T-helper 17 cell (primary cell): ENCODE measurements at places on chromosomes 1 and 21.

- no peak for DNase-seq
Measured at GRCh38 chr21:36184545-36184944, 27.9 kb downstream of the DOP1B start.

- no peak for DNase-seq
Measured at GRCh38 chr1:165542647-165543046, 1.2 kb upstream of the LRRC52 start.

- no peak for DNase-seq
Measured at GRCh38 chr1:93495911-93496310, 48.0 kb downstream of the FNBP1L start.

- DNase-seq: no peak
Measured at GRCh38 chr1:158989424-158989823, 20.3 kb upstream of the IFI16 start.

DNA sequence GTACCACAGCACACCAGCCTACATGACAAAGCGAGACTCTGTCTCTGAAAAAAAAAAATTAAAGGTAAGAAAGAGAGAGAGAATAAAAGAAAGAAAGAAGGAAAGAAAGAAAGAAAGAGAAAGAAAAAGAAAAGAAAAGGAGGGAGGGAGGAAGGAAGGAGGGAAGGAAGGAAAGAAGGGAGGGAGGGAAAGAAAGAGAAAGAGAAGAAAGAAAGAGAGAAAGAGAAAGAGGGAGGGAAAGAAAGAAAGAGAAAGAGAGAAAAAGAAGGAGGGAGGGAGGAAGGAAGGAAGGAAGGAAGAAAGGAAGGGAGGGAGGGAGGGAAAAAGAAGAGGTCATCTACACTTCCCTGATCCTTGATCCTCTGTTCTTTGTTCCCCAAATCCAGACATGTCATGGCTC, 104.8 kb upstream of the GJB5 start:
- no peak for DNase-seq

DNA sequence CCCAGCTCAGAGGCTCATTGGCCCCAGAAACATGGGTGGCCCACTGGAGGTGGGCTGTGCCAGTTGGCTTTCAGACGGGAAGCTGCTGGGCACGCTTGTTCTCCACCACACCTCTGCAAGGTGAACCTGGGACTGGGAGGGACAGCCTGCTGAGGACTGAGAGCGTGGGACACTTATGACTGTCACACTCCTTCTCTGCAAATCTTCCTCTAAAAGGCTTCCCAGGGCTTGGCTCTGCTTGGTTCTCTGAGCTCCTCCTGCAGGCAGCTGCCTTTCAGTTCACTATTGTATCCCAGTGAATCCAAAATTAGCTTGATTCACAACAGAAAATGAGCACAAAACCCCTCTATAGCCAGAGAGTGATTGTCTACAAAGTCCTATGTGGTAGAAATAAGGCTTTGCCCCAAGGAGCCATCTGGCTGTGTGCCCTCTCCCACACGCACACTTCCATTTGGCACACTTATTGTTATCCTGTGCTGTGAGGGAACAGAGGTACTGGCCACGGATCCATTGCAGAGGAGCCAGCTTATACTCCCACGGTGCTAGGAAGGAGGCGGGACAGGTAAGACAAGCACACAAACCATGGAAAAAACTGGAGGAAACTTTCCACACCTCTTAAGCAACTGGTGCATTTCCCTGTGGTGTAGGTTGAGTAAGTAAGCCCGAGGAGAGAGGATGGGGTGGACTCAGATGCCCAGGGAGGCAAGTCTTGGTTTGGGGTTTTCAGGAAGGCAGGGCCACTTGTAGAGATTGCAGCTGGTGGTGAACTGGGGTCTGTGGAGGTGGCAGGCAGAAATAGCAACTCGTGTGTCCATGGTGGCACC, 18.9 kb upstream of the BTG2 start:
- no peak for DNase-seq

DNA sequence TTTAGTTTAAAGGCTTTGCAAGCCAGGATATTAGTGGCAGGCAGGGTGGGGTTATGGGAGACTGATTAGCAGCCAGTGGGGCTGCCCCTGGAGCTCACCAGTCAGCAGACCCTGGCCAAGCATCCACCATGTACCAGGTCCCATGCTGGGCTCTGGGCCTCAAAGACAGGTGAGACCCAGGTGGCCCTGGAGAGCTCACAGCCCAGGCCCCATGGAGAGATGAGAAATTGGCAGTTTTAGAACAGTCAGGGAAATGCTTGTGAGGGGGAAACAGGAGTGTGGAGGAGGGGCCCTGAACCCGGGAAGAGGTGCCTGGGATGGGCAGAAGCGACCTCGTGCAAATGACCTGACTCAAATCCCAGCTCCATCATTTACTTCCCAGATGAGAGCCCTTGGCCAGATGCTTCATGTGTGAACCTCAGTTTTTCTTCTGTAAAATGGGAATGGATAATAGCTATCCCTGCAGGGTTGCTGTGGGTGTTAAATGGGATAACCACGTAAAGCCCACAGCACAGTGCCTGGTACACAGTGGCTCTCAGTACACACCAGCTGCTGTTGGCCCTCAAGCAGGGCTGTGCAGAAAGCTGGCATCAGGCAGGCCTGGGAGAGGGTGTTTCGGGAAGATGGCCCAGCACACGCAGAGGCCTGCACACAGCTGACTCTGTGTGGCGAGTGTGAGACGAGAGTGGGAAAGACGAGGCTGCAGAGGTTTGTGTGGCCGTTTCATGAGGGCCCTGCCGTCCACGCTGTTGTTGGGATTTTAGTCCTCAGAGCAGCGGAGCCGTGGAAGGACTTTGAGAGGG, 518.5 kb downstream of the PTPRU start:
- DNase-seq: no peak

- no peak for DNase-seq
Measured at GRCh38 chr1:55194851-55195250, 20.3 kb downstream of the USP24 start.

DNA sequence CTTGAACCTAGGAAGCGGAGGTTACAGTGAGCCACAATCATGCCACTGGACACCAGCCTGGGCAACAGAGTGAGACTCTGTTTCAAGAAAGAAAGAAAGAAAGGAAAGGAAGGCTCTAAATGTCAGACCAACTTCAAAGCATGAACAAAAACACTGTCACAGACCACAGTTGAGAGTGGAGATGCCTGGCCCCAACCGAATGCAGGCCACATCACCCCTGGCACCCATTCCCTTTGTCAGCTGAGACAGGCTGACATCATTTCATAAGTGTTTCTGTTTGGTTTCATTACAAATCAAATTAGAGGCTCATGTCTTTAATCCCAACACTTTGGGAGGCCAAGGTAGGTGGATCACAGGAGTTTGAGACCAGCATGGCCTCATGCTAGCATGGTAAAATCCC, 28.6 kb upstream of the NADK start:
- no peak for DNase-seq

DNA sequence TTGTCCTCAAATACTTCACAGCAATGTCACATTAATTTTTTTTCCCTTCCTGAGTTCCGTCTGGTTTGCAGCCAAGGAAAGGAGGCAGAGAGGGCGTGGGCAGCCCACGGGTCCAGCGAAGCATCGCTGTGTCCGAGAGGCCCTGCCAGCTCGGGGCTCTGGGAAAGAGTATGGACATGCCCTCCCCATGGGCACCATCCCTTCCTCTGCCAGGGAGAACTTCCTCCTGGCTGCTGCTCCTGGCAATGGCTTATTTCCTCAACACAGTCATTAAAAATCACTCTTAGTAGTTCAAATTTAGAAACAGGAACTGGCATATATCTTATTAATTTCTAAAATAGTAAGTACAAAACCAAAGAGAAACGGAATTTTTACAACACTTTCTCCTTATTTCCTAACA, 115.4 kb downstream of the RIPK4 start:
- DNase-seq: no peak

DNA sequence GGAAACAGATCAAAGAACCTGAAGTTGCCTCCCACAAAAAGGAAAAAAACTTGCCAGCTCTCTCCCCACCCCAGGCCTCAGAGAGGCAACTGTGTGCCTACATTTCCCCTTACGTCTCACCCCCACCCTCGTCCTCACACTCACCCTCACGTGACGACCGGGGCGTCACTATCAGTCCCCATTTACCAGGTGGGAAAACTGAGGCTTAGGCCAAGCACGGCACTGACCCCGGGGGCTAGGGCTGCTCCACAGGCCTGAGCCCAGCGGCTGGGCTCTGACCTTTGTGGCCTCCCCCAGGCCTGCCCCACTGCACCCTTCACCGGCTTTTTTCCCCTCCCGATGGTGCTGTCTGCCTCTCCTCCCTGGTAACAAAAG, 51.5 kb upstream of the RUNX3 start:
- DNase-seq: no peak

DNA sequence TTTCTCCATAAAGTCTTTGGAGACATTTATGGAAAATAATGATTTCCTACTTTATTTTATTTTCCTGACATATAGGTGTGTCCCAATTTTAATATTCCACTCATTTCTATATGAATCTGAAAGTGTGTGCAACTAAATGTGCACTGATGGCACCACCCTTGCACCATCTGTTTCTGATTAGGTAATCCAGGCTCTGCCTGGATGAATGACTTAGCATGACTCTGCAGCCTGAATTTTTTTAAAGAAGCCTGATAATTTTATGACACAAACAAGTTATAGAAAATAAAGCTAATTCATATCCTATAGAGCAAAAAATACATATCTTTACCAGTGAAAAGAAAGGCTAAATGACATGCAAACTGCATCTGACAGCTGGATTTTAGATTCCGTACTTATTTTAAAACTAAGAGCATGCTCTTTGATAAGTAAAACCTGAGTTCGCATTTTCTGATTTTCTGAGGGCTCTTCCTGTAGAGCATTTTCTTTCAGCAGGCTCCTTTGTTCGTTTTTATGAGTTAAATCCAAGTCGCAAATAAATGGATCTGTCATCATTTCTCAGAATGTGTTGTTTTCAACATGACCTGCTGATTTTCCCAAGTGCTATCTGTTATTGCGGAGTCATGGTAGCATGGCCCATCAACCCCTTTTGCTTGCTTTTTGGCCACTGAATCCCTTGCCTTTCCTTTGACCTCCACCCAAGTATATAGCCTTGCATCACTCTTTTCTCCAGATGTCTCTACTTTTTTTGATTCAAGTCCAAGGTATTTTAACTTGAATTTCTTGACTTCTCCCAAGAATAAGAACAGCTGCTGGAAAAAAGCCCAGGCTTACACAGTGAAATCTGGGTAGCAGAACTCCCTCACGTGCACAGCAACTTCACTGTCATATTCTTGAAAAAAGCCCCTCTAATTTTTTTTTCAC, 52.8 kb upstream of the LYPLAL1 start:
- DNase-seq: no peak

GRCh38 chr1:172266528-172267174, 153.8 kb upstream of the C1orf105 start:
- no peak for DNase-seq

- no peak for DNase-seq
Measured at GRCh38 chr1:42748021-42748420, 8.0 kb upstream of the CLDN19 start.

DNA sequence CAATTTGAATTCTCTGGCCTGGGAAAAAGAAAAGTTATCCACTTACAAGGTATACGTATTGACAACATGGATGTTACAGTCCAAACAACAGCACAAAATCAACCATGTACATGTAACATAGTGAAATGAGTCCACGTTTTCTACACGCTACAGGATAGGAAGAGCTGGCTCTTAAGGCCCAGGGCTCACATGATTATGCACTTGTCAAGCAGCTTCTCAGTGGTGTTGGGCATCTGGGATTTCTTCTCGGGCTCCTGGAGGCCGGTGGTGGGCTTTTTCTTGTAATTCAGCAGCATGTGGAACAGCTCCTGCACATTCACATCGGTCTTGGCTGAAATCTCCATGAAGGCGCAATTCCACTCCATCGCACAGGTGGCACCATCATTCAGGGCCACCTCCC, 4.0 kb downstream of the DIRAS3 start:
- no peak for DNase-seq

DNA sequence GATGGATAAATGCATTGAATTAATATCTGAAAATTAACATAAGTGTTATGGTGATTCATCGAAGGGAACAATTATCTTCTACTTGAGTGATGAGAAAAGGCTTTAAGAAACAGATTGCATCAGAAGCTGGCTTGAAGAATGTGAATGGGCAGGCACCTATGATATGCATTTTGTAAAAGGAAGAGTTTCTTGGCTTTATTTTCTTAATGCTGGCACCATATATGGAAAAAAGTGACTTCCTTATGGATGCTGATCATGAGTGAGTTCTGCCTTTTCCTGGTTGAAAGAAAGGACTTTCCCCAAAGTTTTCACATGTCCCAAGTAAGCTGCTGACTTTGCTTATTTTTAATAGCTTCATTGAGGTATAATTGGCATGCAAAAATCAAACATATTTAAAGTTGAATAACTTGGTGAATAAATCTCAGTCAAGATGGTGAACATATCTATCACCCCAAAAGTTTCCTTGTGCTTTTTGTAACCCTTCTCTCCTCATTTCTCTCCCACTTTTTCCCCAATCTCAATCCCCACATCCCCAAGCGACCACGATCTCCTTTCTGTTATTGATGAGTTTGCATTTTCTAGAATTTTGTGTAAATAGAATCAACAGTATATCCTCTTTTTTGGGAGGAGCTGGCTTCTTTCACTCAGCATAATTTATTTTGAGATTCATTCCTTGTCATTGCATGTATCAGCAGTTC, 74.2 kb downstream of the SPATA46 start:
- no peak for DNase-seq

DNA sequence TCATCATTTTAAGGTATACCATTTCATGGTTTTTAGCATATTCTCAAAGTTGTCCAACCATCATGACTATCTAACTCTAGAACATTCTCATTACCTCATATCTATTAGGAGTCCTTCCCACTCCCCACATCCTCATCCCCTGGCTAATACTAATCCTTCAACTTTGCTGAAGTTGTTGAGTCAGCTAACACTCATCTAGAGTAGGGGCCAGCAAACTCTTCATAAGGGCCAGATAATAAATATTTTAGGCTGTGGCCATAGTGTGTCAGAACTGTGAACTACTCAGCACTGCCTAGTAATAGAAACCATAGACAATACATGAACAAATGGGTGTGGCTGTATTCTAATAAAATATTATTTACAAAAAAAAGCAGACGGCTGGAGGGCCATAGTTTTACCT, 43.0 kb downstream of the TOR3A start:
- no peak for DNase-seq

GRCh38 chr1:207799989-207800648, 48.3 kb downstream of the CD46 start:
- DNase-seq: no peak

DNA sequence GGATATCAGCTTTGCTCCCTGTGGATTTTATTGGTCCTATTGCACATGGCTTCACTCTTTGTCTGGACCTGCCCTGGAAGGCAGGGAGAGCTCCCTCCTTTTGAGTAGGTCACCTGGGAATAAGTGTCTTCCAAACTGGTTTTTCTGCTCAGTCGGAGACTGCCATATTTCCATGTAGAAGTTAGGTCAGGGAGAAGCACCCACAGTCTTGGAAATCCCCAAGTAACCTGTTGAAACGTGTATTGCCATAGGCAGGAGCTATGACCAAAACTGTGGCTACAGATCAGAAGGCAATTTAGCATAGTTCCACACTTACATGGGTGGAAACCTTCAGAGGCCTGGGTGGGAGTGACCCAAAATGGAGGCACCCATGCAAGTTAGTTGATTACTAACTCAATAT, 3.5 kb upstream of the GNG12 start:
- no peak for DNase-seq
